ENCODE measurements at places on chromosomes 3 and 15. TPM values are rescaled to one million over a fixed set of nuclear protein-coding genes. Genes with fewer than 3 reads are reported as not detected.

- peak; percentile 94 for DNase-seq
- no peaks in the 10 kb centered on the region for H3K27me3 ChIP-seq
- no peak overlapping the region for H3K27ac ChIP-seq
- H3K4me1 ChIP-seq: peaks cover 3% of the 10 kb centered on the region
- no peak overlapping the region for H3K4me3 ChIP-seq
Observed at GRCh38 chr3:49839193-49839809, 17.1 kb downstream of the TRAIP start.

GRCh38 chr3:12198301-12198700 lies 39.6 kb upstream of the TIMP4 start:
- H3K4me1 ChIP-seq: peaks cover 41% of the 10 kb centered on the region
- H3K27me3 ChIP-seq: peaks cover 2% of the 10 kb centered on the region
- no peak overlapping the region for H3K27ac ChIP-seq
- H3K36me3 ChIP-seq: no peaks in the 10 kb centered on the region
- DNase-seq: peak; percentile 34

DNA sequence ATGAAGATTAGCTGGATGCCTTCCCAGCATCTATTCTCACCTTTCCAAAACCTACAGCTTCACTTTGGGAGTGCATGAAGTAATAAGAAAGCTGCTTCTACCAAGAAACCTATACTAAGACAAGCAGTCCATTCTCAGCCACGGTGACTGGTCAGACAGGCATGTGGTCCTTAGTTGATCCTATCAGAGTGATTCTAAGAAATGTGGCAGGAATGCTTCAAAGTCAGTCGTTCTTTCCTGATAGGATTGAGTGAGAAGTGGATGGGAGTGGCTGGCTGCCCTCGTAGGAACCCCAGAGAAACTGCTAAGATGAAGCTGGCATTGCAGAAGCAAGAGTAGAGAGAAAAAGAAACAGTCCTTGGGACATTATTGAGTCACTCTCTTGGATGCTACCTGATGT lies 16.6 kb downstream of the FOXB1 start:
- DNase-seq: no peak
- H3K27me3 ChIP-seq: peaks cover 3% of the 10 kb centered on the region
- no peak overlapping the region for H3K4me3 ChIP-seq

- no peak for DNase-seq
- no peak overlapping the region for H3K27ac ChIP-seq
- no peak overlapping the region for H3K4me3 ChIP-seq
- H3K36me3 ChIP-seq: no peaks in the 10 kb centered on the region
Observed at GRCh38 chr15:82870727-82871320, 61.4 kb downstream of the WHAMM start.

- H3K27ac ChIP-seq: no peak overlapping the region
- peaks cover 3% of the 10 kb centered on the region for H3K27me3 ChIP-seq
- H3K4me3 ChIP-seq: no peak overlapping the region
Observed at GRCh38 chr15:73165844-73166243, 113.6 kb downstream of the NEO1 start.

GRCh38 chr15:69145694-69146492 lies 14.5 kb upstream of the GLCE start:
- no peaks in the 10 kb centered on the region for H3K4me1 ChIP-seq
- no peak overlapping the region for H3K4me3 ChIP-seq
- H3K27me3 ChIP-seq: peaks cover 59% of the 10 kb centered on the region
- H3K36me3 ChIP-seq: no peaks in the 10 kb centered on the region

DNA sequence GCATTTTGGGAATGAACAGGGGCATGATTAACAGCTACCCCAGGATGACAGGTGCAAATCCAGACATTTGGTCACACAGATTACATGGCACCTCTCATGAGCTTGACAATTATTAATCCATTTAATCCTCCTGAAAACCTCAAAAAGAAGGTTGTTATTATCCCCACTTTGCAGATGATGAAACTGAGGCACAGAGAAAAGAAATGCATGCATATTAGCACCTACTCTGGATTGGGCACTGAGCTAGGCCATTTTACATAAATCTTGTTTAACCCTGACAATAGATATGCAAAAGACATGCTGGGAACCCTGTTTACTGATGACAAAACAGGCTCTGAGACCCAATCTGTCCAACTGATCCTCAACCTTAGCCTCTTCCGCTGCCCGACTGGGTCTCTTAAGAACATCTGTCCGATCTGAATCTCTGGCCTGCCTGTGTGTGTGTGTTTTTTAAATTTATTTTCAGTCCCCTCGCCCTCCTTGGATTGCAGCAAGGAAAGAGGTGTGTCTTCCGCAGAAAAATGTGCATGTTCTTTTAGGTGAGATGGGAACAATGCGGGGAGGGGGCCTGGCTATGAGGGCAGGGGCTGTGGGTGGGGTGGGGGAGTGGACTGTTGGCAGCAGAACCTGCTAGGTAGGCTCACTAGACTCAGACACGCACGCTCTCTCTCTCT lies 162.5 kb downstream of the WNT7A start:
- DNase-seq: no peak
- no peak overlapping the region for H3K4me3 ChIP-seq
- H3K36me3 ChIP-seq: no peaks in the 10 kb centered on the region
- H3K4me1 ChIP-seq: no peaks in the 10 kb centered on the region
- no peak overlapping the region for H3K27ac ChIP-seq

DNA sequence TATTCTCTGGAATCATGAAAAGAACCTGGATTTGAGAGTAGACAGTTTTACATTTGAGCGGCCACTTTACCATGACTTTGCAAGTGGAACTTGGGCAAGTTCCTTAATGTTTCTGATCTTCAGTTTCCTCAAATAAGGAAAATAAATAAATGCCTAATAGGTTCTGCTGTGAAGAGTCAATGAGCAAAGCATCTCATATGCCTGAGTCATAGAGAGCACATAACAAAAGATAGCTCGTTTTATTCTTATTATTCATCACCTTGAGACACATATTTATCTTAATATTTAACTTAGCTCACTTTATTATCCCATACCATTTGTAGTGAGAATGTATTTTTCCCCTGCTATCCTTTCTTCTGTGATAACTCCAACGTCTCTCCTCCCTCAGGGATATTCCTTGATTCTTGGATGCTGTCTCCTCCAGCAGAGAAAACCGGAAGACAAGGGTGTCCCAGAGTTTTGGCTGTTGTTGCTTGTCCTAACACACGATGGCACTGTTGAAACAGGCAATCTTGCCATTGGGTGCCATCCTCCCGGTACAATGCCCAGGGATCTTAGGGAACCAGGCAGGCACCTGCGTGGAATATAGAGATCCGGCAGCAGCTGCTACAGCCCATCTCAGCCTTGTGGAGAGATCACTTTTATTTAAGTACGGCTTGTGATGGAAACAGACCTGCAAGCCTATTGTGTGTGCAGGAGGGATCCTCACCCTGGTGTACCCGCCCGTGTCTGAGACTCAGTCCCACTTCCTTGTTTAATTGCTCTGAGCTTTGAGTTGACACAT lies 33.3 kb upstream of the VPS33B start:
- no peaks in the 10 kb centered on the region for H3K36me3 ChIP-seq
- no peak overlapping the region for H3K27ac ChIP-seq
- H3K4me1 ChIP-seq: peaks cover 3% of the 10 kb centered on the region
- DNase-seq: peak; percentile 81
- H3K4me3 ChIP-seq: no peak overlapping the region

DNA sequence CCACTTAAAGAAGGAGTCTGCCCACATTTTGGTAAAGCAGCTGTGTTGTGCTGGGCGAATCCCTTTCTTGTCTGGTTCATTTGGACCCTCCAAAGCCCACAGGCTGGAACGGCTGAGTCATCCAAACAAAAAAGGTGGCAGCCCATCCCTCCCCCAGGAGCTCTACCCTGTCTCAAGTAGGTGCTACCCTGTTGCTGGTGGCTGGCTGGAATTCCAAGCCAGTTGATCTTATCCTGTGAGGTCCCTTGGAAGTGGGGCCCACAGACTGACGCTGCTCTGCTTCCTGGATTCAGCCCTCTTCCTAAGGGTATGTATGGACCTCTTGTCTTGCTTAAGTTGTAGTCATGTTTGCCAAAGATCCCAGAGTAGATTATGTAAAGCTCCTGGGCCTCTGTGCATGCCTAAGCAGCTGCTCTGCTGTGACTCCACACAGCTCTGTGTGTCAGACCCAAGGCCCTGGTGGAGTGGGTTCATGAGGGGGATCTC lies 44.5 kb downstream of the CCR1 start:
- H3K4me1 ChIP-seq: peaks cover 2% of the 10 kb centered on the region
- H3K27ac ChIP-seq: no peak overlapping the region
- no peak for DNase-seq

- no peak overlapping the region for H3K27ac ChIP-seq
- no peak for DNase-seq
- H3K27me3 ChIP-seq: no peaks in the 10 kb centered on the region
- H3K36me3 ChIP-seq: peaks cover 31% of the 10 kb centered on the region
- H3K4me3 ChIP-seq: no peak overlapping the region
- peaks cover 60% of the 10 kb centered on the region for H3K4me1 ChIP-seq
Observed at GRCh38 chr3:171183042-171183441, 156.5 kb upstream of the SLC2A2 start.

DNA sequence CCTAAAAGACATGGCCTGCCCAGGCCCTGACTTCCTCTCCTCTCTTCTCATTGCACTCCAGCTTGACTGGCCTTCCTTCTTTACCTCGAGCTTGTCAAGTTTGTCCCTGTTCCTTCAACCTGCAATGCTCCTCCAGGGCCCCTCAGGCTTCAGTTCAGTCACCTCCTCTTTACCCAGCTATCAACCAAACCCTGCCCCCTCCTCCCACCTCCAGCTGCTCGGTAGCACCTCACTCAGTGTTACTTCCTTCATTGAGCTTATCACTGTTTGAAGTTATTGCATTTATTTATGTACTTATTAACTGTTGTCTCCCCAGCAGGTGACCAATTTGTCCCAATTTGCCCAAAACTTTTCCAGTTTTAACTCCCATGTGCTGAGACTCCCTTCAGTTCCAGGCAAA lies 95.8 kb upstream of the UBE2E1 start:
- no peak overlapping the region for H3K4me3 ChIP-seq
- H3K27me3 ChIP-seq: peaks cover 6% of the 10 kb centered on the region
- no peaks in the 10 kb centered on the region for H3K36me3 ChIP-seq
- H3K27ac ChIP-seq: no peak overlapping the region
- H3K4me1 ChIP-seq: peaks cover 2% of the 10 kb centered on the region

- H3K36me3 ChIP-seq: peaks cover 29% of the 10 kb centered on the region
- no peaks in the 10 kb centered on the region for H3K4me1 ChIP-seq
- H3K27me3 ChIP-seq: no peaks in the 10 kb centered on the region
Observed at GRCh38 chr3:52904552-52904951, 7.2 kb upstream of the STIMATE start.

DNA sequence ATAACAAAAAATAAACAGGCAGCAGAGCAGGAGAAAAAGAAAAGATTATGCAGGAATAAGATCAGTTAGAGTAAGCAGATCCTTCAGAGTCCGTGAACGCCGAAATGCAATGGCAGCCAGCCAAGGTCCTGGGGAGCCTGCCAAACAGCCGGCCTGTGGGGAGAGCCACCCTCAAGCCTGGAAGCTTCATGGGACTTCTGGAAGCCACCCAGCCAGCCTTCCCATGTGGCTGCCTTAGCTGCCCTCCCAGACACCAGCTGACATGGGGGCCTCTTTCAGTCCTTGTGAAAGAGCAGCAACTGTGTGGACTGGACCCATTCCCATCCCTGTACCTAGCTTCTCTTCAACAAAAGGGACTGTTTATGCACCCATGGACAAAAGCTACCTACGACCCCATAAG lies 64.9 kb upstream of the RAD18 start:
- no peaks in the 10 kb centered on the region for H3K27me3 ChIP-seq
- no peak for DNase-seq
- H3K4me3 ChIP-seq: no peak overlapping the region
- no peaks in the 10 kb centered on the region for H3K36me3 ChIP-seq

CTDSPL gene
- total RNA-seq: 6.1 TPM

GBE1 gene
- 39.1 TPM for total RNA-seq

DNA sequence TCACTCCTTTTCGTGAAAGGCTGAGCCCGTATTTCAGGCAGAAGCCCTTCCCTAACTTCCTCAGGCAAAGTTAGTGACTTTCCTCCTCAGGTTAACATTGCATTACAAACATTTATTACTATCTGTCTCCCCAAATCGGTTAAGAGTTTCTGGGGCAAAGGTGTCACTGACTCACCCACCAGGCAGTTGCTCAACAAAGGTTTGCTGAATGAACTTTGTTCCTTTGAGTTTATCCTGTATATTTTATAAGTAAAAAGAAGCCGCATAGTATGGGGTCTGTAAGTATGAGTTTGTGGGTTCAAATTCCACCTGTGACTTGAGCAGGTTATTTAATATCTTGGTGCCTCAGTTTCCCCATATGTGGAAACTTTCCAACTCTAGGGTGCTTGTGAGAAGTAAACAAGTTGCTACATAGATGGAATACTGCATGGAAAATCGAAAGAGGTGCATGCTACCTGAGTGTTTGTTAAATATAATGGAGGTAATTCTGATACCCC lies 177.7 kb downstream of the THRB start:
- no peak overlapping the region for H3K27ac ChIP-seq
- H3K36me3 ChIP-seq: no peaks in the 10 kb centered on the region
- no peaks in the 10 kb centered on the region for H3K27me3 ChIP-seq
- H3K4me3 ChIP-seq: no peak overlapping the region
- DNase-seq: no peak

DNA sequence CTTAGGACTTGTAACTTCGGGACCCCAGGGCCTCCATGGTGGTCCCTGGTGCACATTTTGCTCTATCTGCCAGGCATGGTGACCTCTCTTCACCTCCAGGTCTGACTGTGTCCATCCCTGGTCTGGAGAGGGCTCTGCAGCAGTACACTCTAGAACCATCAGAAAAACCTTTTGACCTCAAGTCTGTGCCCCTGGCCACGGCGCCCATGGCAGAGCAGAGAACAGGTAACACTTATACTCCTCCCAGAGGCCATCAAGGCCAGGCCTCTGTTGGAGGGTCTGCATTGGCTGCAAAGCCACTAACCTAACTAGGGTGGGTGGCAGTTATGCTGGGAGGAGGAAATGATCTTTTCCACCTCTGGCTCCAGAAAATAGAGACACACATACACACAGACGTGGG lies 10.3 kb upstream of the HMCES start:
- no peak overlapping the region for H3K4me3 ChIP-seq
- no peak overlapping the region for H3K27ac ChIP-seq
- no peaks in the 10 kb centered on the region for H3K4me1 ChIP-seq
- H3K36me3 ChIP-seq: peaks cover 71% of the 10 kb centered on the region

KLHL18 gene
- total RNA-seq: 47.0 TPM

LXN gene
- total RNA-seq: 16.2 TPM

DNA sequence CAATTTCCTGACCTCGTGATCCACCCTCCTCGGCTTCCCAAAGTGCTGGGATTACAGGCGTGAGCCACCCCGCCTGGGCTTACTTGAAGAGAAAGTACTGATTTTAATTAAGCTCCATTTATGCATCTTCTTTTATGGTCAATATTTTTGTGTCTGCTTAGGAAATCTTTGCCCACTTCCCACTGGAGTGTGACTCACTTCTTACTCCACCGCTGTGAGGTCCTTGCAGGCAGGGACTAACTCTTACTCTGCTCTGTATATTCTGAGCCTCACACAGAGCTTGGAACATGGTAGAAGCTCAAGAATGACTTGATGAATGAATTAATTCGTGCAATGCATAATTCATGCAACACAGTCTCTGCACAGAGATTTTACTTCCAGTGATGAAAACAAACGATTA lies 2.9 kb upstream of the TM4SF19 start:
- no peak overlapping the region for H3K4me3 ChIP-seq
- peaks cover 2% of the 10 kb centered on the region for H3K27me3 ChIP-seq
- H3K4me1 ChIP-seq: peaks cover 6% of the 10 kb centered on the region
- no peak overlapping the region for H3K27ac ChIP-seq
- H3K36me3 ChIP-seq: peaks cover 7% of the 10 kb centered on the region

Data from activated CD4-positive, alpha-beta T cell treated with anti-CD3 and anti-CD28 coated beads, Interleukin-2, amount 10 ng/mL, durations not matched to agents 24 days and 14 days (primary cell).